ENCODE measurements at places on chromosomes 11 and 22. TPM values are rescaled to one million over a fixed set of nuclear protein-coding genes. Genes with fewer than 3 reads are reported as not detected.

The MUC2 gene
- 0.11 TPM for total RNA-seq

GRCh38 chr11:27263046-27263445 is 100.0 kb downstream of the CCDC34 start:
- H3K4me1 ChIP-seq: no peaks in the 10 kb centered on the region
- no peak overlapping the region for H3K4me3 ChIP-seq
- H3K27ac ChIP-seq: no peak overlapping the region
- no peak for DNase-seq

- H3K4me1 ChIP-seq: peaks cover 6% of the 10 kb centered on the region
- no peaks in the 10 kb centered on the region for H3K36me3 ChIP-seq
- peak within 1 kb of the TSS; percentile 92 for H3K27ac ChIP-seq
- H3K4me3 ChIP-seq: peak within 1 kb of the TSS; percentile 85
- no peak for DNase-seq
- no peaks in the 10 kb centered on the region for H3K27me3 ChIP-seq
Observed at GRCh38 chr11:66856496-66857233, at the start of gene LRFN4. TSS of gene LRFN4 (plus strand) at chr11:66857064. CDS start at chr11:66857745, 681 bp downstream.

The ADM gene
- 56.8 TPM for total RNA-seq

GRCh38 chr22:35921777-35922176 is 106.8 kb downstream of the RBFOX2 start:
- peaks cover 32% of the 10 kb centered on the region for H3K4me1 ChIP-seq
- H3K27me3 ChIP-seq: no peaks in the 10 kb centered on the region
- H3K36me3 ChIP-seq: no peaks in the 10 kb centered on the region
- H3K27ac ChIP-seq: peak overlapping the region; percentile 85
- no peak overlapping the region for H3K4me3 ChIP-seq
- peak; percentile 88 for DNase-seq
